ENCODE measurements at places on chromosomes 2 and 18.

DNA sequence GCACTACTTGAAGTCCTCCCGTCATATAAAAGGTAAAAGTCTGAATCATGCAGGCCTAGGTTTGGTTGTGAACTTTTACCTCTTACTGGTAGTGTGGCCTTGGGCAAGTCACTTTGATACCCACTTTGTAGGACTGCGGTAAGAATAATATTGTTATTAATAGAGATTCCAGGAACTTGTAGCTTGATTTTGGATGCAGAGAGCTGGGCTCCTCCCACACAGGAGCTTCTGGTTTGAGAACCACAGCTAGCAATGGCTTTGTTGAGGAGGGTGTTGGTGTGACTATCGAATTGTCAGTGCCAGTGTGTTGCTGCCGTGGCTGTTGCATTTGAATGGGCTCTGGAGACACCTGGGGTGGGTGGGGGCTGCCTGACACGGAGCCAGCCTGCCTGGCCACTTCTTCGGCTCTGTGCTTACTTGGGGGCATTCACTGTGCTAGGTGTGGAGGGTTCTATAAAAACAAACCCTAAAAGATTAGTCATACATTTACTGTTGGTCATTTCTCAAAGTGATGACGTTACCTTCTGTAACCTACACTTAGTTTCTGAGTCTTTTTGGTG lies 38.5 kb downstream of the ASAP2 start:
- DNase-seq = no peak

DNA sequence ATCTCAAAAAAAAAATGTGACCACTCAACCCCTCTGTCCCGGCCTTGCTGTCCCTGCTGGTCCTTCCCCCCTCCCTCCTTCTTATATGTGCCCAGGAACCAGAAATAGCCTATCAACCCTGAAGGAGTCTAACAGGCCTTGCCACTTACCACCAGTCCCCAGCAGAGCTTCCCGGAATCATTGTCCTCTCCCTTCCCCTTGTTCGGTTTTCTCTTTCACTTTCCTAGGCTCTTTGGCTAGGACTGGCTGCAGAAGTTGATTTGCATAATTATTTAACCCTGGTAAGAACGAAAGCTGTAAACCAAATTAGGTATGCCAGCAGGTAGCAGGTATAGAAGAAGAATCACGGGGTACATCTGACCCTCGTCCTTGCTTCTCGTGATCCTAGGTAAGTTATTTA lies 72.6 kb upstream of the ZNF532 start:
- DNase-seq = no peak

DNA sequence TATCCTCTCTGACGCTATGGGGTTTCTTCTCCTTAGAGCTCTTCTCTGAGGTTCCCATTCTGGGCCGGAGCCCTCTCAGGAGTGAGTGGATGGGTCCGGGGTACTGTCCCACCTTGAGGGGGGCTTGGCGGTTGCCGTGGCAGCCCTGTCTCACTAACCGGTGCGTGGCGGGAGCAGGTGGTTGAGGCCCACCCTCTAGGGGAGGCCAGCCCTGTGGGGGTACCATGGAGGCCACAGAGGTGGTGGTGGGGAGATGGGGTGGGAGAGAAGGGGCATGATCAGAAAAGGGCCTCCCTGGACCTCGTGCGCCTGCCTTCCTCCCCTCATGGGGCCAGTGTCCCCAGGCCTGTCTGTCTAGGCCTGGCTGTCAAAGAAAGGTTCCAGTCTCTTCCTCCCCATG lies 22.3 kb downstream of the IGFBP5 start:
- DNase-seq = no peak

DNA sequence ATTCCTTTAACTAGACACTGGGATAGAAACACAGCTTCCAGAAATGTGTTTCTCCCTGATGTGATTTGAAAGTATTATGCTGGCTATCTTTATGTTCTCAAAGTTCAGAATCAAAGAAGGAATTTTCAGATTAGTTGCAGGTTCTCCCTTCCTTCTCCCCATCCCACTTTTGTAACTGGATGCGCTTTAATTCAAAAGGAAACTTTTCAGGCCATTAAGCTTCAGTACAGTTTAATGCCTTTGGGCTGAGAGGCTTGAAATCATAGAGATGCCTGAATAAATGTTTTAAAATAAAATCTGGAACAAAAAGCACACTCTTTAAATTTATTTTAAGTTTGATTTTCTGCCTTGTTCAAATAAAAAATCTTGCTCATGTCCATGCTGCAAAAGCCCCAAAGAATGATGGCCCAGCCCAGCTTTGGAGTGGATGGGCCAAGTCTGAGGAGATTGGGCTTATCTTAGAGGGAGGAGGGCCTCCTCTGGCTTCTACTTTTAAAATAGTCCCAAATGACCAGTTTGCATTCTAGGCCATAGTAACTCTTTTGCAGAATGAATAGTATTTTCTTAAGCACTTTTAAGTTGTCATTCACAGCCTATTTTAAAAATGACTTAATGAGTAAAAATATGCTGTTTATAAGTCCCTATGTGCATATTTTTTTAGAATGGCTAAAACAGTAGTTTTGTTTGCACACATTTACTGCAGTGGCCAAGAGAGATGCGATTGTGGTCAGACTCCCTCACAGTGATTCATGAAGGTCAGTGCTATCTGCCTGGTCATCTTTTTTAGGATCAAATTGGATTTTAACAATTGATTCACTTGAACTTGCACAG lies 129.2 kb downstream of the MTX2 start:
- DNase-seq = peak; percentile 26

DNA sequence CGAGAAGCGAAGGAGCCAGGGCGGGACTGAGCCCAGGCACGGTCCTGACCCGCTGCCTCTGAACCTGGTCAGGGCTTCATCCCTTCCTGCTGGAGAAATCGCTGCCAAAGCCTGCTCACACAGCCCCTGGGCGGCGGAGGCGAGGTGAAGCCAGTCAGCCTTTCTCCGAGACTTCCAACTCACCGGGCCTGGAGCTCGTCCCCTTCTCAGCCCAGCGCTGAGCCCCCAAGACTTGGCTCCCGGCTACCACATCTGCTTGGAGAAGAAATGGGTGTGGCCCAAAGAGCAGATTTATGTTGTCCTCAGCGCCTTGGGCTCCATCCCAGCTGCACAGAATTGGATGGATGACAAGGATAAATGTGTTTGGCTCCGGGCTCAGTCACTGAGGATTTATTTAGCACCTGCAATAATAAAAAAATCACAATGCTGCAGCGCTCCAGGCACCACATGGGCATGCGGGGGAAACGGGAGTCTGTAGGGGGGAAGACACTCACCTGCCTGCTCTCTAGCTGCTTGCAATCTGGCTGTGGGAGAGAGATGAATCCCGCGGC lies 64.9 kb downstream of the ACTR2 start:
- no peak for DNase-seq

GRCh38 chr2:136327162-136327852 lies 209.4 kb upstream of the CXCR4 start:
- DNase-seq = no peak

GRCh38 chr2:239339726-239340601 lies 60.9 kb downstream of the HDAC4 start:
- no peak for DNase-seq

DNA sequence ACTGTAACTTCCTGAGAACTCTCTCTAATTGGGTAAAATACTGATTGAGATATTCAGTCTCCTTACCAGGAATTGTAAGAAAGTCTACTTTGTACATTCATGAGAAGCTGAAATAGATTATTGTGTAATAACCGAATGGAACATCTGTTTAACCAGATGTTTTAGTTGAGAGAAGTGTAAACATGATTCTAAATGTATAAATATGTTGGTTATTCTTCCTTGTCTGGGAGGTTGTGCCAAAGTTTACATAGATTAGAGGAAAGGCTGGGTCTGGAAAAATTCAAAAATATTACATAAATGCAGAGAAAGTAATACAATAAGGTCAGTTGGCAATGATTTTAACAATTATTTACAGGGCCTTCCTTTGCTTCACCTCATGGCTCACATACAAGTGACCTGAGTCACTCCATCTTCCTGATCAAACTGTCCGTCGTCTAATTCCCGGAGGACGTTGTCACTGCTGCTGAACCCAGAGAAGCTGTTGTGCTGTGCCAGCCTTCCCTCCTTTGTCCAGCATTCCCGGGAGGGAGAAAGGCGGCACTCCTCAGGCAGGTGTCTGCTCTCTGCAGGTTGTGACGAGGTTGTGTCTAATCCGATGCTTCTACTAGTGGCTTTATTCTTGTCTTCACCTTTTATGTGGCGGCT lies 55.9 kb downstream of the MOB4 start:
- DNase-seq = peak; percentile 47

GRCh38 chr2:45178359-45178758 lies 169.1 kb upstream of the SIX2 start:
- no peak for DNase-seq

DNA sequence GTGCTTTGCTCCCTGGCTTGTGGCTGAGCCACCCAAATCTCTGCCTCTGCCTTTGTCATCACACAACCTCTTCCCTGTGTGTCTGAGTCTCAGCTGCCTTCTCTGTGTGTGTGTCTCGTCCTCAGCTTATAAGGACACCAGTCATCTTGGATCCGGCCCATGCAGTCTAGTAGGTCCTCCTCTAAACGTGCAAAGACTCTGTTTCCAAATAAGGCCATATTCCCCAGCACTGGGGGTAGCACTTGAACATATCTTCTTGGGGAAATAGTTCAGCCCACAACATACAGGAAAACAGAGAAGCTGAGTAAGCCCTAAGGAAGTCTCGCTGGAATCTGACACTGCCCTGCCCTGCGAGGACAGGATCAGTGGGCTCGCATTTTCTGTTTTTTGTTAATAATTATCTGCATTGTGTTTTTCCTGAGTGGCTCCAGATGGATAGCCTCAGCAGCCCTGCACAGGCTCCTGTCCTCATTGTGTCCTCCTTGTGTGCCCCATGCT lies 42.1 kb downstream of the MTCL1 start:
- peak; percentile 99 for DNase-seq

DNA sequence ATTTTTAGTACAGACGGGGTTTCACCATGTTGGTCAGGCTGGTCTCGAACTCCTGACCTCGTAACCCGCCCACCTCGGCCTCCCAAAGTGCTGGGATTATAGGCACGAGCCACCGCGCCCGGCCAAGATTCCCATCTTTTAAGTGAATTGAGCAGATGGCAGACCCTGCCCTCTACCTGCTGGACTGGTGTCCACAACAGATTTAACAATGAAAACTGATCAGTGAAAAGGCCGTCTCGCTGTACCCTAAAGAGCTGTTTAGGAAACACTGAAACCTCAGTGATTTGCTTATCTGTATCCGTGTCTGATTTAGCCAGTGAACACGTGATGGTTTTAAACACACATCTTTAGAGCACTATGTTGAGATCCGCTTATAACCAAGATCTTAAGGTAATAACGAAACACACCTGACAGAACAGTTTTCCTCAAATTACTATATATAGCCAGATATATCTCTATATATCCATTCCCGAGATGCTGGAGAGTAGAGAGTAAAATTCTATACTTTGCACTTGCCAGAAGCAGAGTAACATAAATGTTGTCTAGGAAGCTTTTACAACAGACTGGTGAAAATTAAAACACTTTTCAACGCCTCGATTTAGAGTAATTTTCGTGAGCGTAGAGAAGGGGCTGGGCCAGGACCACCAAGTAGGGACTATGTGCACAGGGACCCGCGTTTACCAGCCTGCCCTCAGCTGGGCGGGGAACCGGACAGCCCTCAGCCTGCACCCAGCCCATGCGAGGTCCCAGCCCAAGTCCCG lies 594 bp downstream of the FAM161A start:
- DNase-seq = no peak

- peak; percentile 35 for DNase-seq
These were observed 126.6 kb upstream of the SLC1A4 start for GRCh38 chr2:64862623-64863022.

GRCh38 chr2:510839-511238 lies 166.4 kb downstream of the TMEM18 start:
- DNase-seq = no peak
